ENCODE measurements at places on chromosomes 4 and X.

GRCh38 chrX:136767104-136767941 is 13.4 kb downstream of the ARHGEF6 start:
- no peak for DNase-seq

DNA sequence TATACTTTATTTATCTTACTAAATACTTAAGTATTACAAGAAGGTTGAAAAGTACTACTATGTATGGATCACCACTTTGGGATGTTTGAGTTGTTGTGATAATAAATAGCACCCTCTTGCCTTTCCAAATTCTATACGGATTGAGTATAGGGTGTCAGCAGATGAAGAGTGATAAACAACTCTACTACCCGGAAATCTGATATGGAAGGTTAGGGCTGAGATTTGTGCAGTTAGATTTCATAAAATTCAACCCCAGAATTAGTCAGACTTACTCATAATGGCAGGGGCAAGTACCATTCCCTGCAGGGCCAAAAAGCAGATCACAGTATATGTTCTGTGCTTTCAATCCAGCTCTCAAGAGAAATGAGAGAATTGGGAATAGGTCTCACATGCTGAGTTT is 1008.9 kb upstream of the PCDH7 start:
- no peak for DNase-seq

GRCh38 chr4:26105337-26105736 is 191.3 kb downstream of the SMIM20 start:
- no peak for DNase-seq

GRCh38 chr4:1176398-1177273 is 4.3 kb upstream of the SPON2 start:
- no peak for DNase-seq

DNA sequence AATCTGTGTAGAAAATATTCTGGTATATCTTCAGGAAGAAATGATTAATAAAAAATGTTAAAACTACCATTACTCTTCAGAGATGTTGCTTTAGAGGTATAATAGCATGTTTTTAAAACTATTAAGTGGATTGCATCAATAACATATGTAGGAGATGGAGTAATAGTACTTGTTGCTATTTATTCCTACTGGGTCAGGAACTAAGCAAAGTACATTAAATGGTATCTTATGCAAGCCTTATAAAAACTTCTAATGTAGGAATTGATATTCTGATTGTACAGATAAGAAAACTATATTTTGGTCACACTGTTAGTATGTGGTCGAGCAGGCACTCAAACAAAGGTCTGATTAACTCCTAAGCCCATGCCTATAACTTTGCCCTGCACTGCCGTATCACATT is 31.4 kb upstream of the PDLIM5 start:
- no peak for DNase-seq

DNA sequence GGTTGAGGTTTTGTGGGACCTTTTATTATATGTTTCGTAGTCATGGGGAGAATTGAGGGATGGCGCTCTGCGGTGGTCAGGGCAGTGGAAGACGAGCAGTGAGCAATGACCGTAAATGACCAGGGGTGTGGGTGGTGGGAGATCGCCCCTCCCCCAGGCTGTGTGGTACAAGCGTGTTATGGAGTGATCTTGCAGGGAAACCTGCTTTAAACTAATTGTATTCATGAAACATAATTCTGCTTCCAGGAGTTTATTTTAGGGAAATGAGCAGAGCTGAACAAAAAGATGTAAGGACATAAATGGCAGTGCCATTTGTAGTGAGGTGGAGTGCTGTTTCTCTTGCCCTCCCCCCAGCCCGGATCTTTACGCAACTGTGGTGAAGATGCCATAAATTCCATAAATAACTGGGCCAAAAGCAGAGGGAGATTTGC is 20.2 kb downstream of the GYG2 start:
- no peak for DNase-seq

DNA sequence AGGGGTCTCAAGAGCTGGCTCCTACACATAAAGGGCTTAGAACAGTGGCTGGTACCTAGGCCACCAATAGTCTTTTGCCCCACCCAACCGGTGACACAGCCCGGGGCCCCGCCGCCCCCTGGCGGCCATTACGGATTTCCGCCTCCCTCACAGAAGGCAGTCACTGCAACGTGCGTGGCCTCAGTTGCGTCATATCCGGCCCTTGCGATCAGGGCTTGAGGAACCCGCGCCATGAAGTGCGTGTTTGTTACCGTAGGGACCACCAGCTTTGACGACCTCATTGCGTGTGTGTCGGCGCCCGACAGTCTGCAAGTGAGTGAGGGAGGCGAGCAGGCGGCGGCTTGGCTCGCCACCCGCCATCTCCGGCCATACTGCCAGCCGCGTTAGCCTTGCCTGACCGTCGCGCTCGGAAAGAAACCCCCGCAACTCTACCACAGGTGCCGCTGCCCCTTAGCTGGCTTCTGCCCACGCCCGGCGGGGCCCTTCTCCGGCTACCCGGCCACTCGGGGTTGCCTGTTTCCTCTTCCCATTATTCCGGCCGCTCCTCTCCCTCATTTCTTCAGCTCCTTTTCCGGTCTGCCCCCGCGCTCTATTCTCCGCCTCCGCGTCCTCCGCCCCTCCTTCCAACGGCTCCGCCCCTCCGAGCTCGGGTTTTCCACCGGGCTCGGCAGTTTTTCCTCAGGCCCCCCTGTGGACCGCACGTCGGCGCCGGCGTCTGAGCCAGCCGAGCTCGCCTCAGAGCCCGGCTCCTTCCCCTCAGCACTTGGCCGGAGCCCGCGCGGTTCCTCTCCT is at the start of gene ALG13:
TSS of gene ALG13 (plus strand) at position 183 of the 792 bp plus-strand sequence. CDS start at position 232, 49 bp downstream.
- peak; percentile 57 for DNase-seq

DNA sequence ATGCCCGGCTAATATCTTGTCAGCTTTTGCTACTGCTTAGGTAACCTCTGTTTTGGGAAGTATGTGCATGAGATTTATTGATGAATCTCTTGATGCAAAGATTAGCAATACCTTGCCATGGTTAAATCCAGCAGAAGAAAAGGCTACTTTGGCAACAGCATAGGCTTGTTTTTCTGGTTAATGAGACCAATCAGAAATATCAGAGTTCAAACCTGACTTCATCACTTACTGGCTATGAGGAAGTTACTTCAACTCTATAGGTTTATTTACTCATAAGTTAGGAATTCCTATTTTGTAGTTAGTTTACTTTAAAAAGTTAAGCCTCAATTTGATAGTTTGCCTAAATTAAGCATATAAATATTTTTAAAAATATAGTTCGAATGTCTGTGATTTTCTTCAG is 93.1 kb downstream of the PDLIM5 start:
- no peak for DNase-seq

DNA sequence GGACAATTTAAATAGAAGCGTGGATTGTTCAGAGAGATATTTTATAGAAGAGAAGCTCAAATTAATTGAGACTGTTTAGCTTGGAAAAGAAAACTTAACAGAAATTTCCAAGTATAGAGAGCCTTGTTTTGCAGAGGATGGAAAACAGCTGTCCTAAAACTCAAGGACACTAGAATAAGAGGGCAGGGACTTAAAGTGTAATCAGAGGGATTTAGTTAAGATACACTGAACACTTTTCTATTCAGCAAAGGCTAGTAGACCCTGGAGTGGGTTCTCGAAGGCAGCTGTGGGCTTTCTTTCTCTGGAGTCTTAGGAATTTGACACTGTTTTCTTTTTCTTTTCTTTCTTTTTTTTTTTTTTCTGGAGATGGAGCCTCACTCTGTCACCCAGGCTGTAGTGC is 92.7 kb upstream of the ARX start:
- DNase-seq: no peak

DNA sequence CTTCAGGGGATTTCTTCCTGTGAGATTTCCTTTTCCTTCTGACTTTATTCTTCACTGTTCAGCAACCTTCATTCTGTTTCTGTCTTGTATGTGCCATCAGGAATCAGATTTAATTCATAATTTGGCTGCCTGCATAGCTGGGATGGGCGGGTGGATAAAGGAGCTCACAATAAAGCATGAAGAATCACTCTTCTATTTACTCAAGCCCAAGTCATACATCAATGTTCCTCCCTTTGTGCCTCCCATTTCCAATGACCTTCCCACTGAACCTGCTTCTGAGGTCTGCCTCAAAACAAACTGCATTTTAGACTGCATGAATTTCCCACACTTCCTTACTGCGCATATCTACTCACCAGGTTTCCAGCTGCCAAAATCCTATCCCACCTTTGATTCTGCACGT is 14.0 kb downstream of the PDGFC start:
- no peak for DNase-seq

DNA sequence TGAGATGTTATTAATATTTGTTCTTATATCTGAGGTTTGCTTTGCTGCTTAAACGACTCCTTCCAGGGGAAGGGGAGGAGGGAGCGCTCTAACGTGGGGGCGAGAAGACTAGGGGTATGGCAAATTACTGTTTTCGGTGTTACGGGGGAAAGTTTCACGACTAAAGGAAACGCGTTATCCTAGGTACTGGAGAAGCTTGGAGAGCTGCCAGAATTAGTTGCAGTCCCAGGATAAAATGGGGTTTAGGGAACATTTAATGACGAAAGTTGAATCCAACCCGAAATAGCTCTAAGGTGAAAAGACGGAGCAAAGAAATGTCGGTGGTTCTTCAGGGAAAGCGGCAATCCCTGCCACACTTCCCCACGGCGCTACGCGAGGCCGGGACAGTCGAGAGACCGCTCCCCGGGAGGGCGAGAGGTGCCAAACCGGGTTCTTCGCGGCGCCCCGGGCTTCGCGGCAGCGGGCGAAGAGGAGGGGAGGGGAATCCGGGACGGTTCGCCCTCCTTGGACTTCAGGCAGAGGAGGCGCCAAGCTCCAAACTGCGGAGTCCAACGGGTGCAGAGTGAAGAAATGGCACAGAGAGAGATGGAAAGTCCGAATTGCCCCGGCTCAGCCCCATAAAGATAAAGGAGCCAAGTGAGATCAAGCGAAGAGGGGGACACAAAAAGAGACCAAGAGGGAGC is 724 bp downstream of the THOC2 start:
- DNase-seq: no peak

- DNase-seq: no peak
Observed at GRCh38 chrX:152989292-152989658, 4.6 kb downstream of the PNMA5 start.

GRCh38 chr4:39855909-39856512 is 121.7 kb downstream of the PDS5A start:
- no peak for DNase-seq

GRCh38 chr4:173442223-173442932 is 43.5 kb upstream of the SCRG1 start:
- DNase-seq: no peak

GRCh38 chr4:71752383-71753042 is 31.4 kb downstream of the GC start:
- DNase-seq: no peak

- DNase-seq: no peak
Observed at GRCh38 chrX:2521927-2522386, 21.2 kb upstream of the DHRSX start.

GRCh38 chrX:39152106-39152649 is 350.9 kb downstream of the MID1IP1 start:
- DNase-seq: no peak

DNA sequence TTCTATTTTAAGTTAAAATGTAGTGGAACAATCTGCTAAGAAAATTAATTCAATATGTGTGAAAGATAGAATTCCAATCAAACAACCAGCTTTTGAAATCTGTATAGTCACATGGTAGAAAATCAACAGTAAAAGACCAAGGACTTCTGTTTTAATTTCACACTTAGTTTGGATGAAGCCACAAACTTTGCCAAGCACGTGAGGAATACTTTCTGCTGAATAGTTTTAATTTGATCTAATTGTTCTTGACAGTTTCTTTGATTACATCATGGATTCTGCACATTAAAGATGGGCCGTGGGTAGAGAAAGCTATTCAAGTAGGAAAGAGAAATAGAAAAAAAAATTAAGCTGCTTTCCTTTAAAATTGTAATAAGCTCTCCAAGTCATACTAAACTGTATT is 137.9 kb upstream of the FAM241A start:
- no peak for DNase-seq

DNA sequence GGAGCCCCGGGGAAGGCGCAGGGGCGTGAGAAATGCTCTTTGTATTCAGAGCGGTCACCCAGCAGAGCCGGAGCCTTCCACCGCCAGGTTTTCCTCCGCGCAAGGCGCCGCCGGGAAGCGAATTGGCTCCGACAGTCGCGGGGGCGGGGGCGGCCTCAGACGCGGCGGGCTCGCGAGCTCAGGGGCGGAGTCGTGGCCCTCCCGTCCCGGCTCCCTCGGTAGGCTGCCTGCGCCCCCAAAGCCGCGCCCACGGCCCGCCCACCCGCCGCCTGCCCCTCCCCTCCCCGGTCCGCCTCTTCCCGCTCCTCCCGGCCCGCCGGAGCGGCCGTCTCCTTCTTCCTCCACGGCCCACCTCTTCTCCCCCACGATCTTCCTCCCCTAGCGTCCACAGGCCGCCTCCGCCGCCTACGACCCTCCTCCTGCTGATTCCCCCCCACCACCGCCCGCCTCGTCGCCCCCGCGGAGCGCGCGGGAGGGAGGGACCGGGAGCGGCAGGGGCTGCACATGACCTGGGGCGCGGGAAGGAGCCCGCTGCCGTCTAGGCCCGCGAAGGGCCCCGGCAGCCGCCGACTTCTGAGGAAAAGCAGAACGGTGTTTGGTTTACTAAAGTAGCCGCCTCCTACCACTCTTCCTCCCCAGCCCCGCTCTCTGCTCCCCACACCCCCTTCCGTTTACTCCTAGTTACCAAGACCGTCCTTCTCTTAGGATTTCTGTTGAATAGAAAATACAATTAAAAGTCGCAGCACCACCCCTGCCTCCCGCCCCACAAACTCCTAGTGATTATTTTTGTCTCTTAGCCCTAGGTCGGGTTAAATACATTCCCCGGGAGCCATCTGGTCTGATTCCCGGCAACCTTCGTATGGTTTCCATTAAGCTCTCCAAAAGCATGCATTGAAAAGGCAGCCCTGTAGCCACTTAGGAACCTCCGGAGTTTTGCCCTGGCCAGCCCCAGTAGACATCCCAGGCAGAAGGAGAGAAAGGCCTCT is 53.2 kb downstream of the C4orf51 start:
- peak; percentile 69 for DNase-seq

GRCh38 chr4:148814030-148814429 is 371.8 kb upstream of the NR3C2 start:
- DNase-seq: no peak

DNA sequence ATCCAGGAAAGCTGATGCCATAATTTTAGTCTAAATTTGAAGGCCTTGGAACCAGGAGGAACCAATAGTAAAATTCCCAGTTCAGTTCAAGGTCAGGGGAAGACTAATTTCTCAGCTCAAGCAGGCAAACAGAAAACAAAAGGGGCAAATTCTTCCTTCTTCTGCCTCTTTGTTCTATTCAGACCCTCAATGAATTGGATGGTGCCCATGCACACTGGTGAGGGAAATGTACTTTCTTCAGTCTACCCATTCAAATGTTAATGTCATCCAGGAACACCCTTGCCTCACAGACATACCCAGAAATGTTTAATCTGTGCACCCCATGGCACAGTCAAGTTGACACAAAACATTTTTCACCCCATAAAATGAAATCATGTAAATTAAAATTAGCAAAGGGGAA is 1851.2 kb upstream of the ADGRL3 start:
- no peak for DNase-seq

DNA sequence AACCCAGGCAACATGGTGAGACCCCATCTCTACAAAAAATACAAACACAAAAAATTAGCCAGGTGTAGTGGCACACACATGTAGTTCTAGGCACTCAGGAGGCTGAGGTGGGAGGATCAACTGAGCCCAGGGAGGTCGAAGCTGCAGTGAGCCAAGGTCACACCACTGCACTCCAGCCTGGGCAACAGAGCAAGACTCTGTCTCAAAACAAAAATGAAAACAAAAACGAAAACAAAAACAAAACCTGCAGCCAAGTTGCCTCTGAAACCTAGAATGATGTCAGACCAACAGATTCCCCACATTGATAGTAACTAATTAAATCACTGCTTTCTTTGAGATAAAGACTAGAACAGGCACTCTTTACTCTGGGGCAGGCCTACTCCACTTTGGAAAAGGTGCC is 104.5 kb downstream of the AMELX start:
- no peak for DNase-seq

GRCh38 chr4:96835991-96836390 is 996.1 kb downstream of the PDHA2 start:
- DNase-seq: no peak

Measured in stimulated activated CD8-positive, alpha-beta memory T cell treated with anti-CD3 and anti-CD28 coated beads, Interleukin-15, amount 100 ng/mL, for 24 hours (primary cell).